ENCODE measurements at places on chromosomes 3 and 15.
A peak's percentile ranks its signal among the peaks of the same experiment; 100 is the strongest.

DNA sequence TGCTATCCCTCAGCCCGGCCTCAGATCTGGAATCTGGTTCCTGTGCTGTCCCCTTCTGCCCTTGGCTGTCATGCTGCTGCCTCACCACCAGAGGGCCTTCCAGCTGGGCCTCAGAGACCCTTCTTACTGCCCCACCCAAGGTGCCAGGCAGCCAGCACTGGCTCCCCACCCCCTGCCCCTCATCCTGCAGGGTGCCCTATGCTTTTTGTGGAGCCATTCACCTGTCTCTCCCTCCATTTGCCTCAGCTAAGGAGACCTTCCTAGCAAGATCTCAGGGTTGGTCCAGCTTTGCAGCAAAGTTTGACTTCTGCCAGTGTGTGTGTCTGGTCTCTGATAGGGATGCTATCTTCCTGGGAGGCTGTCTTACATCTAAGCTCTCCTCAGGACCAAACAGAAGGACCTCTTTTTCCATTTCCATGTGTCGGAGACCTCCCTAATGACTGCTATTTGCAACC is 1.9 kb upstream of the VWA5B2 start:
- peak; percentile 17 for DNase-seq

GRCh38 chr3:37989821-37990480 is 635 bp upstream of the VILL start:
- DNase-seq, result no peak

DNA sequence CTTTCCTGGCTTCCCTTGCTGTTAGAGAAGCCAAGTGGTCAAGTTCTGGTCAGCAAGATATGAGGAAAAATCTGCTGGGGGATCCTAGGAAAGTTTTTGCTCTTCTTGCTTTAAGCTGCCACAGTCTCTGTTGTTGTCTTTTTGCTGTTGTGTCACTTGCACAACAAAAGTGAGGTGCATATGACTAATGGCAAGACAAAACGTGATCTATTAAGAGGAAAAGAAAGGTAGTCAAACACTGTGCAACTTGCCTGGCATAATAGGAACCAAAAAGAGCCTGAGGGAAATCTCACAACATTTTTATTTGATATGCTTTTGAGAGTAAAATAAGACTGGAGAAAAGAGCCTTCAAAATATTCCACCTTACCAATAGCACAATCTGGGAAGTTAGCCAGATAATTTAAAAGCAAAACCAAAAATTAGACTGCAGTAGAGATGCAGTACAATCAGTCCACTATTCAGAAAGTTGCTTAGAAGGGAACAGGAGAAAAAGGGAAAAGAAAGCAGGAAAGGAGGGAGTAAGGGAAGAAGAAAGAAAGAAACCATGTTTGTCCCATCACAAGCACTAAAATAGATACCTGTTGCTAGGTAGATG is 110.0 kb upstream of the SLC4A7 start:
- DNase-seq, result no peak

- no peak for DNase-seq
These were observed 366.8 kb upstream of the ZNF385D start for GRCh38 chr3:22117751-22118346.

GRCh38 chr3:73036694-73037591 is 24.5 kb upstream of the EBLN2 start:
- no peak for DNase-seq

- DNase-seq, result no peak
These were observed 192.6 kb upstream of the POU1F1 start for GRCh38 chr3:87468938-87469337.

DNA sequence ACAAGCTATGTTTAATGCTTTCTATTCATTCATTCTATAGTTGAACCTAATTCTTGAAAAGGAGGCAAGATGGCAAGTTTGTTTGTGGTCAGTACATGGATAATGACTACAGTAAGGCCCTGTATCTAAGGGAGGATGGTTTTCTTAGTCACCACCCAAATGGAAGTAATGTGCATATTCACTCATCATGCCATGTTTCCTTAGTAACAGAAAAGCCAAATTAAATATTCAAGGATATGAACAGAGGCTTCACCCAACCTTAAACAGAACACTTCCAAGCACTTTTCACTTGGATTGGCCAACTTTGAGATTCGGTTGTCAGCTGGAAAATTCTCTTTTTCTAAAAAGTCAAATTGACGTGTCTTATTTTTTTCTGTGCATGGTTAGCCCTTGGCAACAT is 805.3 kb upstream of the LMCD1 start:
- no peak for DNase-seq

GRCh38 chr3:179072100-179072438 is 460 bp upstream of the ZMAT3 start:
- peak; percentile 33 for DNase-seq

DNA sequence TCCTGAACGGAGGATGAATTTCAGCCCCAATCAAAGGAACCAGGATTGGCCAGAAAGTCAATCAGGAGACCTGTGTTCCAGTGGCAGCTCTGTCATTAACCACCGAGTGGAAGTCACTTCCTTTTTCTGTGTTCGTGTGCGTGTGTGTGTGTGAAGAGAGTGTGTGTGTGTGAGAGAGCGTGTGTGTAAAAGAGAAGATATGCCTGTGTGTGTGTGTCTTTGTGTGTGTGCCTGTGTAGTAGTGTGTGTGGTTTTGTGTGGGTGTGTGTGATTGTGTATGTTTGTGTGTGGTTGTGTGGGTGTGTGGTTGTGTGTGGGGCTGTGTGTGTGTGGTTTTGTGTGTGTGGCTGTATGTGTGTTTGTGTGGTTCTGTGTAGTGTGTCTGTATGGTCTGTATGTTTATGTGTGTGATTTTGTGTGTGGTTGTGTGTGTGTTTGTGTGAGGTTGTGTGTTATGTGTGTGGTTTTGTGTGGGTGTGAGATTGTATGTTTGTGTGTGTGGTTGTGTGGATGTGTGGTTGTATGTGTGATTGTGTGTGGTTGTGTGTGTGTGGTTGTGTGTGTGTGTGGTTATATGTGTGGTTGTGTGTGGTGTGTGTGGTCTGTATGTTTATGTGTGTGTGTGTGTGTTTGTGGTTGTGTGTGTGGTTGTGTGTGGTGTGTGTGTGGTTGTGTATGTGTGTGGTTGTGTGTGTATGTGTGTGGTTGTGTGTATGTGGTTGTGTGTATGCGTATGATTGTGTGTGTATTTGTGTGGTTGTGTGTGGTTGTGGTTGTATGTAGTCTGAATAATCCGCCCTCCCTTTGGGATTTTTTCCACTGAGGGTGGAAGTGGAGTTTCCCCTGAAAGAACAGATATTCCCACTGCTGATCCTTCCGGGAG is 314.4 kb downstream of the SHQ1 start:
- no peak for DNase-seq

DNA sequence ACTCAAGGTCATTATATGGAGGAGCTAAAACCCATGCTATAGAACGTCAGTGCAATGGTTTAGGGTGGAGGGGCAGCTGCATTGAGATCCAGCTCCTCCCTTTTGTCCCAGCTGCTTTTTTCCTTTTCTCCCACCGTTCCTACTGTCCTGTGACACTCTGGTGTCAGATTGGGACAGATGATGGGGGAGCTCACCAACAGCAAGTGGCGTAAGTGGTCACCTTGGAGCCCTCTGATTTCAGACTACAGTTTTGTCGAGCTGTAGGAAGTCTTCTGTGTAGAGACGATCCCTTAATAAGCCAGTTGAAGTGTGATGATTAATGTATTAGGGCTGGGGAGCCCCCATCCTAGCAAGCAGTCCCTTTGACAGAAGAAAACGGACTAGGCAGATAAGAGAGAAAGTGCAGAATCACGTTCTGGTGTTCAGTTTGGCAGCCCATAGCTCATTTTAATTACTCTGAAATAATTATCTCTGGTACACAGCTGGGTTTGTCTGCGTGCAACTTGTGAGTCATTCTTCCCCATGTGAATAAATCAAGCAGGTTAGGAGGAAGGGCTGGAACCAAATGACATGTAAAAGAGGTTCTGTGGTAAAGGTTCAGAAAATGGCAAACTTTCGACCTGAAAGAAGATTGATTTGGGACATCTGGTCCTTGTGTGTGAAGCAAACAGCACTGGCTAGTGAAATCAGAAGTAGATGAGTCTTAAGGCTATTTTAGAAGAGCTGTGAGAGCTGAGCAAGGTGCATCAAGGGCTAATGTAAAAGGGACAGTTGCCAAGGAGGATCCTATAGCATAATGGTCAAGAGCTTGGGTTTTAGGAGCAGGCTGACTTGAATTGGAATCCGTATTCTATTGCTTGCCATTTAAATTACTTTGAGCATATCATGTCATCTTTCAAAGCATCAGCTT is 241.4 kb downstream of the EDEM1 start:
- no peak for DNase-seq

DNA sequence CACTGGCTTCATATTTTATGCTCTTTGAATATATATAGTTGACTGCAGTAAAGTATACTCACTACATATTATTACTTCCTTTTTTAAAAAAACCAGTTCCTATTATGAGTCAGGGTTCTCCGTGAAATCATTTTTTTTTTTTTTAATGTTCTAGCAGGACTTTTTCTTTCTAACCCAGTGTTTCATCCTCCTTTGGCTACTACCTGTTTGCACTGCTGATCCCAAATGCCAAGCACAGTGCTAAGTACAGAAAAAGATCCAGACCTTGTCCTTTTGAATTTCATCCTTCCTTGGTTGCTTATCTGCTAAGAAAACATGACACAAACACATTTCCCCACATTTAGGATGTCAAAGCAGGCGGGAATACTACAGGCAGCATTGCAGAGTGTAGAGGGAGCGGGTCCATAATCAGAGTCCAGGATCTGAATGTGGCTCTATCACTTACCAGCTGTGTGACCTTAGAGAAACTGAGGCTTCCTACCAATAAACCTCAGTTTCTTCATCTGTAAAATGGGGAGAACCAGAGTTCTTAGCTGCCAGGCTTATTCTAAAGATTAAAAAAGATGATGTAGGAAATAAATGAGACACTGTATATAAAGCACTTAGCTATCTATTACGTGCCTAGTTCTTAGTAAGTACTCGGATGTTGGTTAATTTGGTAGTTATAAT is 37.2 kb upstream of the ANPEP start:
- no peak for DNase-seq

DNA sequence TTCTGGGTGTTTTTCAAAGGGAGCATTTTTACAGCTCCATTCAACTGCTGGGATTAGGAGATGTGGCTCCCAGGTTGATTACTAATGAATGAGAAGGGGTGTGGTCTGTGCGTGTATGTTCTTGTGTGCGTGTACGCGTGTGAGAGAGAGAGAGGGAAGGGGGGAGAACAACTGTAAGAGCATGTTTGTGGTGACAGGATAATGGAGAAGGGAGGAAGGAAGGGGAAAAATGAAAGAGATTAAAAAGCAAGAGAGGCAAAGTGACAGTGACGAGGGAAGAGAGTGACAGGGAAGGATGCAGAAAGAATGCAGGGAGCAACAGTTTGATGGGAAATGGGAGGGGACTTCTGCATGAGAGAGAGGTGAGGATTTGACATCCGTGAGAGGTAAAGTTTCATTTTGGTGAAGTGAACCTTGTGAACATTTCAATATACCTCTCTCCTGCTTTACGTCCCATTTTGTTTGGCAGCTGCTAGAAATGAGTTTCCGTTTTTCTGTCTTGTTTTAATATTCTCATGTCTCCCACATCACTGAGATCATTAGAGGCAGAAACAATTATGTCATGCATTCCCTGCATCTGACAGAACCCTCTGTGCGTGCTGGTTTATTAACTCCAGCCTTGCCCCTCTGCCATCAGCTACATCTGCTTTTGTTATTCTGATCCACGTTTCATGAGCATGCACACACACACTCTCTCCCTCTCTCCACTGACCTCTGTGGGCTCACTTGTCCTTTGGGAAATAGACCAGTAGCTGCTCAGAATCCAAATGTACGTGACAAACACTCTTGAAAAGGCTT is 161.6 kb downstream of the GAP43 start:
- DNase-seq, result no peak

DNA sequence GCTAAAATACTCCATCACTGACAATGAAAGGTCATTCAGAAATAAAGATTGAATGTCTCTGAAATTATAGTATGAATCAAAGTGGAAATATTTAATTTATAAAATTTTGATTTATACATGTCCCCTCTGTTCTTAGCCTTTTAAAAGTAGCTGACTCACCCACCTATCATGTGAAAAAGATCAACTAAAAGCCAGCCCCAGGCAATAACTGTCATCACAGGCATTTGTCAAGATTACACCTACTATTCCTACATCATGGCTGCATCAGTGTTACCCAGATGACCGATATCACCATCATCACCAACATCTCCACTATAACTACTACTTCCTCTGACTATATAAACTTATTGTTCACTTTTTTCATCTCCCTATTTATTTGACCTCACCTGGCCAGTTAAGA is 14.3 kb upstream of the PIK3R4 start:
- no peak for DNase-seq

DNA sequence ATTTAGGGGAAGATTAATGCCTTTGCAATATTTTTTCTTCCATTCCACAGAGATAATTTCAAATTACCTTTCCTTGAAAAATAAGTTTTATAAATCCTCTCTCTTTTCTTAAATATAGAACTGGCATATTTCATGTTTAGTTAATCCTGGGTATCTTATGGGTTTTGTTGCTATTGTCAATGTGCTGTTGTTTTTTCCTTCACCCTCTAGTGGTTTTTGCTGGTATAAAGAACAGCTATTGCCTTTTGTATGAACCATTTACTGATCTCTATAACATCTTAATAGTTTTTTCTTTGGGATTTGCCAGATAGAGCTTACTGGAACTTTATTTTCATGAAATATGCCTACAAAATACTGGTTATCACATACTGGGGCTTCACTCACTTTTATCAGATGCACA is 359.6 kb upstream of the DPPA4 start:
- DNase-seq, result no peak

DNA sequence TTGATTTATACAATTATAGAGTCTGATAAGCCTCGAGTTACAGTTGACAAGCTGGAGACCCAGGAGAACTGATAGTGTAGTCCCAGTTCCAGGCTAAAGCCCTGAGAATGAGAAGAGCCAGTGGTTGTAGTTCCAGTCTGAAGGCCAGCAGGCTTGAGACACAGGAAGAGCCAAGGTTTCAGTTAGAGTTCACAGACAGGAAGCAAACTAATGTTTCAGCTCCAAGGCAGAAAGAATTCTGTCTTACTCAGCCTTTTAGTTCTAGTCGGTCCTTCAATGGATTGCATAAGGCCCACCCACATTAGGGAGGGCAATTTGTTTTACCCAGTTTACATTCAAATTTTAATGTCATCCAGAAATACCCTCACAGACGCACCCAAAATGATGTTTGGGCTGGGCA is 102.7 kb downstream of the CDIN1 start:
- DNase-seq, result no peak

DNA sequence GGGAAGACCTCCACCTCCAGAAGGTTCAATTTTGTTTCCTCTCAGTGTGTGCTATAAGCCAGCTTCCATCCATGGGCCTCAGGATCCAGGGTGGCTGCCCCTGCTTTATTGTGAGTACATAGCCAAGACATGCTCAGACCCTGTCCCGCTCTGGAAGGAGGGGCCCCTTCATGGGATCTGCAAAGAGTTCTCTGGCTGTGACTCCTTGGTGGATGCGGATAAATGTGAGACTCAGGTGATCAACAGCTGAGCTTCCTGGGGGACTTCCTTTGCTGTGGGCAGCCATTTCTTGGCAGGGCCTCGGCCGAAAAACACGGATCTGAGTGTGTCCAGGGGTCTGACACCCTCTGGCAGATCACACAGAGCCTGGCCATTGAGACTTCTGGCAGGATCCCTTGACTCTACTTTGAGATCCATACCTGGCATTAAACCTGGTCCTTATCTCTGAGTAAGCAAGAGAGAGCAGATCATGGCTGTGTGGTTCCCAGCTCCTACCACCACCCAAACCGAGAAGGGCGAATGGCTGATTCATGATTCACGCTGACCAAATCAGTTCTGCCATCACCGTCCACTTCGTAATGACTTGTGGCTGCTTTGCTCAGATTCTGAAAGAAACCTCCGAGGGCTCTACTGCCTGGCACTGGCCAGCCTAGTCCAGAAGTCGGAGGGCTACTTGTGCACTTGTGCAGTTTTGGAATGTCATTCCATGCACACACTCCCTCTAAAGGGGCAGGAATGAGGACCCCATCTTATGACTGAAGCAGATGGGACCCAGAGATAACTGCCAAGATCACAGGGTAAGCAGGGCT is 68.1 kb downstream of the SENP2 start:
- DNase-seq, result no peak

Data from stimulated activated CD4-positive, alpha-beta T cell treated with anti-CD3 and anti-CD28 coated beads, Interleukin-12 subunit alpha, Interleukin-12 subunit beta, amount 100 ng/mL, for 24 hours (primary cell).